A172 (cell line): ENCODE measurements at places on chromosomes 7 and 10. TPM values are rescaled to one million over a fixed set of nuclear protein-coding genes. Genes with fewer than 3 reads are reported as not detected.

GRCh38 chr10:113252650-113253618 is 299.9 kb upstream of the HABP2 start:
- no peak for DNase-seq

- DNase-seq = no peak
Observed at GRCh38 chr10:2974083-2974482, 93.3 kb upstream of the PFKP start.

- DNase-seq = no peak
Observed at GRCh38 chr10:10490581-10490980, 527.1 kb upstream of the CELF2 start.

Gene SEPTIN7
- total RNA-seq = 660 and 790 TPM in 2 replicates

- no peak for DNase-seq
Observed at GRCh38 chr10:24035761-24036160, 173.2 kb upstream of the KIAA1217 start.

- DNase-seq = peak; percentile 38
Observed at GRCh38 chr7:105218215-105218614, 170.5 kb downstream of the SRPK2 start.

- DNase-seq = no peak
Observed at GRCh38 chr10:54284526-54285193, 516.4 kb downstream of the PCDH15 start.

GRCh38 chr7:114302858-114303257 is 111.8 kb upstream of the FOXP2 start:
- no peak for DNase-seq

- DNase-seq = no peak
Observed at GRCh38 chr7:16905300-16906044, 23.7 kb upstream of the AGR3 start.

- no peak for DNase-seq
Observed at GRCh38 chr10:114233482-114233881, 5.6 kb upstream of the VWA2 start.

Gene COL26A1
- not detected in 2 replicates for total RNA-seq

DNA sequence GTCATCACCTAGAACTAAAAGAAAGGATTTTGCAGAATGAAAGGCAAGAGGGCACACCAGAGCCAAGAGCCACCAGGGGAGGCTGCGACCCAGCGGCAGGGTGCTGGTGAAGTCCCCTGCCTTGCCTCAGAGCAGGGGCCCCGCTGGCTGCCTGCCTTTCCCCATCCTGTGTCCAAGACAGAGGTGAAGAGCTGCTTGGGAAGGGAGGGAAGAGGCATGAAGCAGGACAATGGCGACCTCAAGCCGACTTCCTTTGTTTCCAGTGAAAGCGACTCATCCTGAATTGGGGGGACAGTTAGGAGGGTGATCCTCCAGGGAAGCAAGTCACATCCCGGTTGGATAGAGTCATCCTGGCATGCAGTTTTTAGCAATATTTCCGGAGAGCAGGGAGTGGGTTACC is 255.5 kb upstream of the YAE1 start:
- peak; percentile 53 for DNase-seq

Gene LIPM
- total RNA-seq = not detected in 2 replicates

DNA sequence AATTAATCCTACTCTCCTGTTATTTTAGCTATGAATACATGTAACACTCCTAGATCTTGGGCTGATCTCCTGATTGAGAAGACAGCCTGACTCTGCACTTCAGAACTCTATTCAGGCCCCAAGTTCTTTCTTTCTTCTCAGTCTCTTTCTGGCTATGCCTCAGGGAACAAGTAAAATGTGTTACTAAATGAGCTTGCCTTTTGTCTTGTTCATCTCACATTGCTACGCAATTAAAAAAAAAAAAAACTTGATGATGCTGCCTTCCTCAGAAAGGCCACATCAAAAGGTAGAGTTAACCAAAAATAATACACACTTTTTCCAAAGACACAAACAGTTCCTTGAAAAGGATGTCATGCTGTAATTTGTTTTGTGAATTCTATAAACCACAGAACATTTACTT is 258.1 kb downstream of the TWIST1 start:
- no peak for DNase-seq

Gene FRMD4A
- total RNA-seq = 21.2 and 24.1 TPM in 2 replicates

GRCh38 chr7:26588511-26588910 is 275.9 kb downstream of the SKAP2 start:
- DNase-seq = no peak

DNA sequence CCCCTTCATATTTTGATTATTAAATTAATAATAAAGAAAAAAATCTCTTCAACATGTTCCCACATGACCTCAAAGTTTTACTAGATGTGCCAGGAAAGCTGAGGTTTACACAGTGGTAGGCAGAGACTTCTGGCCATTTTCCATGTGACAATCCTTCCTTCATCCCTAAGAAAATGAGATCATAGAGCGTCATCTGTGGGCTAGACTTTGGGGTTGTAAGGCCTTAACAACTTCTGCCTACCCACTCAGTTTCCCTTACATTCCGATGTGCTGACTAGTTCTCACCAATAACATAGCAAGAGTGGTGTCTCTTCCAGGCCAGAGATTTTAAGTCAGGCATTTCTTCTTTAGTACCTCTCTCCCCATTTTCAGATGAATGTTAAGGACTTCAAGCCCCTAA is 171.1 kb upstream of the PHF14 start:
- peak; percentile 93 for DNase-seq

Gene MBL2
- not detected in 2 replicates for total RNA-seq

Gene ASZ1
- total RNA-seq = not detected in 2 replicates

DNA sequence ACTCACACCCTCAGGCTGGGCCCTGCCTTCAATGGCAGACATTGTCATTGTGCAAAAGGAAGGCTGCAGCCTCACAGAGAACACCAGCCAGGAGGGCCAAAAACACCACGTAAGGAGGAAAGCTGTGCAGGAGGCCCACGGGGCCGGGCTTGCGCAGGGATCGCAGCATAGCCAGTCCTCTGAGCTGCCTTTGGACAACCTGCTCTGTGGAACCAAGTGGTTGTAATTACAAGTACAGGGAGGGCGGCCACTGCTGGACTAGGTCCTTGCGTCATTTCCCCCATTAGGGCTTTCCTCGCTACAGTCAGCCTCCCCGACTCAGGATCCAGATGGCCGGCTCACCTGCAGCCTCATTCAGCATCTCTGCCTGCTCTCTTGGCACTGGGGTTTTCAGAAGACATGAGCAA is 66.9 kb downstream of the FAM53B start:
- no peak for DNase-seq

- no peak for DNase-seq
Observed at GRCh38 chr10:74518061-74518460, 308.3 kb upstream of the KAT6B start.

DNA sequence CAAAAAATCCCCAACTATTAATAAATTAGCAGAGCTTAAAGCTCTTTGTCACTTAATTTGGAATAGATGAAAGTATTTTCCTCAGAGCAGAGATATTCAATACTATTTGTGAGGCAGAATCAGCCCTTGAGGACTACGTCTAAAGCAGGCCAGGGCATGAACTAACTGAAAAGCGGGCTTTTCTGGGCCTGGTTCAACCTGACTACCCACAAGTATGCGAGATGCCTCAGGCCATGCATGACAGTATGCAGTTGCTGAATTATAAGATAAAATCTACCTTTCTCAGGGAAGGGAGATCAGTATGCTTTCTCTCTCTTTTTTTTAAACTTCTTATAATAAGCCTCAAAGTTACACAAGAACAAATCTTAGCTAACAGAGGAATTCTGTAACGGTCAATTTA is 20.1 kb downstream of the TMEM168 start:
- no peak for DNase-seq
